ENCODE measurements at places on chromosomes 7 and 10.

GRCh38 chr10:94300042-94300441 lies 62.7 kb downstream of the NOC3L start:
- DNase-seq: no peak

DNA sequence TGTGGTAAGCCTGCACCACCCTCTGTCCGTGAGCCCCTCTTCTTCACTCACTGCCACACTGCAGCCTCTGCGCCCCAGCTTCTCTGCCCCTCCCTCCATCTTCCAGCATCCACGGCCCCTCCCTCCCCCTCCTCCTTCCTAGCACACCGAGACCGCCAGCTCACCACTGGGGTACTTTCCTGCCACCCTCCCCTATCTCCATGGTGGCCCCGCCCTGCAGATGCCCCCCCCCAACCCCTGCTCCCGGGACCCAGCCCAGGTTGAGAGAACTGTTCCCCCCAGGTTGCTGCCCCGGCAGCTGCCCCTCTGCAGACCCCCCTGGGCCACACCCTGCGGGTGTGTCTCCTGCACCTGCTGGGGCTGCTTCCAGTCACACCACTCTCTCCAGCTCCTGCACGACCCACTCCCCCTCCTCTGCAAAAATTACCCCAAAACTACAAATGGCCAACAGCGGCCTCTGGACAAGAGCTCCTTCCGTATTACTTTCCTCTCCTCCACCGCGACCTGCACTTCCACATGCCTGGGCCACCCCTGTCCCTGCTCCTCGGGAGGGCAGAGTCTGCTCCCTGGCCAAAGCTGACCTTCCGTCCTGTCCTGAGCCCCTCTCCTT lies 209.2 kb upstream of the PPP2R2D start:
- no peak for DNase-seq

DNA sequence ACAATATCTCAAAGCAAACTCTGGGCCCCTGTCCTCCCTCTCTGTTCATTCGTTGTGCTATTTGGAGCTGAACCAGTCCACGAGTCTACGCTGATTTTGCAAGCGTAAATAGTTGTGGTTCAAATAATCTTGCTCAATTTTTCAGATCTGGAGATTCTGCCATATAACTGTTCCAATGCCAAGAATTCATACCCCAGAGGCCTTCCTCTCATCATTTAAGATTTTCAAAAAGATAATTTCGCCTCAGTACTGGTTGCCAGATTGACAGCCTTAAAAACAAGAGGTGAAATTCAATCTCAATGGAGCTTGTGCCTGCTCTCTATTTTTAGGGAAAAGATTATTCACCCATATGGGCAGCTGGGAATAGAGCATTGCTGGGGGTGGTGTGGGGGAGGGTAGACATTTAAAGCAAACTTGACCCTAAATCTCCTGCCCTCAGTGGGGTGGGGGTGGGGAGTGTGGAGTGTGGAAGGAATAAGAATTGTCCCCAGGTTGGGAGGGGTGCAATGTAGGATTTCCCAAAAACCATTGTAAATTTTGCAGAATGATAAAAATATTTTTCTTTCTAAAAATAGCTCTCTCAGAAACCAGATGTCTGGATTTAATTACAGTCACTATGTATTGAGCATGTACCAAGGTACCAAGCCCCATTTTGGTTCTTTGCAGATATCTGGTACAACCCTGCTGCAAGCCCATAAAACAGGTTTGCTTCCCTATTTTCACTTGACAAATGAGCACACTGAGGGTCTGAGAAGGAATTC lies 104.7 kb upstream of the EEPD1 start:
- no peak for DNase-seq

DNA sequence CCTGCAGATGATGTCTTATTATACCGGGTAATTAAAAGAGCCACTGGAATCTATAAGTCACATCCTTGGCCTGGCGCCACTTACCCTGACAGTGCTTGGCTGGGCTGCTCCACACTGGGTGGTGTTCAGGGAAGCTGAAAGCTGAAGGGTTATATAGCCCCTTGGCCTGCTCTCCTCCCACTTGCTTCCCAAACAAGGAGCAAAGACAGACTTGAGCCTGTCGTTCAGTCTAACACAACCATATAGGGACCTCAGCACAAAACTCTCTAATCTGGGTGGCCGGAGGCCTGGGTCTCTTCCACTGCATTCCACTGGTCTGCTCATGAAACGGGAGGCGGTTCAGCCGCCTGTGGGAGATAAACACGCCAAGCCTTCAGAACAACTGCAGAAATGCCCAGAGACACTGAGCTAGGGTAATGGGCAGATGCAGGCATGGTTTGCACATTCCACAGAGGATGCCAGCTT lies at the start of gene ACTA2:
TSS of gene ACTA2 (minus strand) at position 127 of the 465 bp plus-strand sequence. CDS start 3,843 bp downstream, outside the sequence.
- DNase-seq: no peak

DNA sequence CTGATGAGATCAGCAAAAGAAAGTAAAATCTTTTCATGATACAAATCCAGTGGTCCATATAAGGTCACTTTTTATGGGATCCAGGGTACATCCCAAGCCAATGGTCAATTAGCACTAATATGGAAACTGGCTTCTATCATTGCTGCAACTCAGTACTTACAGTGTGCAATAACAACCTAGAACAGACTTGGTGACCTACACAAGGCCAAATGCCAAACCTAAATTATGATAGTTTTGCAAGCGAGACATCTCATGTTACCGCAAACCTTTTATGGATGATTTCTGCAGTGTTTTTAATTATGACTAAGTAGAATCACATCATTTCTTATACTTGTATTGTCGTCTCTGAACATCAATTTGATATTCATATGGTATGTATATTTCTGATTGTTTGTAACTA lies 583.5 kb upstream of the SEMA3D start:
- DNase-seq: no peak

DNA sequence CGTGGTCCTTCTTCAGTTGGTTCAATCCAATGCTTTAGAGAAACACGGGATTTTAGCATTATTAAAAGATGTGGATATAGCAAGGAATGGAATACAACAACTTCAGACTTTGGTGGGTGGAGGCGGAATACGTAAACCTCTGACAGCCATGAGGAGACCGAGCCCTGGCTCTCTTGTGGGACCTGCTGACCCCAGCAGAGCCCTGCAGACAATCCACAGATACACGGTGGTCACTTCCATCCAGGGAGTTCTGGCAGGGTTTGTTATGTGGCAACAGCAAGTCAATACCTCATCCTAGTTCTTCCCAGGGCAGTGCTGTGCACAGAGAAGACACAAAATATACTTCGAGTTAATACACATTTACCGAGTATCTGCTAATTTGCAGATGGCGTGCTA lies 118.5 kb upstream of the DIP2C start:
- no peak for DNase-seq

DNA sequence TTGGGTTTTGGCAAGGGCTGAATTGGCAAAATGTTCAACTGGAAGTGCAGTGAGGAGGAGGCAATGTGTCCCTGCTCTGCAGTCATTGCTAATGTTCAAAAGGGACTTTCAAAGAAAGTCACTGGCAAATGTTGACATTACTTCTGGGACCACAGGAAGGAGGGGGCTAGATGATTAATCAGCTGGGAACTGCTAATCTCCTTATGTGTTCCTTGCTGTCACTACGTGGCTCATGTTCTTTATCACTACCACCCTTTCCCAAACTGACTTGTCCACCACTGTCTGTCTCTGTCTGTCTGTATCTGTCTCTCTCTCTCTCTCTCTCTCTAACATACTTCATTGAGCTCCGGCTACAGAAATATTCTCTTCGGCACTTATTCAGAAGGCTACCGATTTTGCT lies 86.9 kb upstream of the MTPN start:
- DNase-seq: no peak
